Pulmonary artery endothelial cell (primary cell): ENCODE measurements at places on chromosomes 6 and 20.

DNA sequence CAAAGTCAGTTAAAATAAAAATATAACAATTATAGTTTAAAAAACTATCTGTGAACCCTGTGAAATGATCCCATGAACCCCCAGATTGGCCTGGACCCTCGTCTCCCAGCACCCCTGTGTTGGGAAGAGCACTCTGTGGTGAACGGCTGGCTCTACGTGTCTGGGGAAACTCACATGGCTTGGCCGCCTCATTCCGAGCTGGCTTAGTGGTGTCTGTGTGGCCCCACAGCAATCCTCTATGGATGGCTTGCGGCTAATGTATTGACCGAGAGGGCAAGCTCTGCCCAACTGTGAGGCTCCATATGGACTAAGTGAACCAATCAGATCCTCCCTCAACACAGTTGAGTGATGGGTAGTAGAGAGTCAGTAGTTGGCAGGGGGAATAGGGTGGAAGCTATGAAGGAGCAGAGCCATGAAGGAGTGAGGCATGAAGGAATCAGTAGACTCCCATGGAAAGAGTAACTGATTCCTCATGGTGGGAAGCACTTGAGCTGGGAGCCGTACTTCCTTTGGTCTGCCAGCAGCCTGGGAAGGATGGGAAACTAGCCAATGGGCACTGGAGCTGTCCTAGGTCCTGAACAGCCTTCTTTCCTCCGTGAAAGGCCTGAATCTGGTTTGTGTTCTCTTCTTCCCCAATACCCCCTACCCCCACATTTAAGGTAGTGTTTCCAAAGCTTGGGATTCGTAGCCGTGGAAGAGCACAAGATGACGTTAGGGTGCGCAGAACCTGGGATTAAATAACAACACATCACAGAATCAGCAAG is 21.6 kb upstream of the ZNF831 start:
- no peak for DNase-seq

- no peak for DNase-seq
Measured at GRCh38 chr20:18702736-18703135, 110.8 kb upstream of the SCP2D1 start.

- DNase-seq: no peak
Measured at GRCh38 chr6:105596284-105596755, 193.4 kb upstream of the PREP start.

- DNase-seq: no peak
Measured at GRCh38 chr6:150247803-150248202, 105.0 kb downstream of the PPP1R14C start.

- DNase-seq: no peak
Measured at GRCh38 chr20:56995635-56996075, 270.8 kb downstream of the BMP7 start.

- DNase-seq: no peak
Measured at GRCh38 chr20:41172296-41173140, 35.2 kb downstream of the PLCG1 start.
